Foreskin fibroblast (primary cell): ENCODE measurements at places on chromosomes 3 and 15.

DNA sequence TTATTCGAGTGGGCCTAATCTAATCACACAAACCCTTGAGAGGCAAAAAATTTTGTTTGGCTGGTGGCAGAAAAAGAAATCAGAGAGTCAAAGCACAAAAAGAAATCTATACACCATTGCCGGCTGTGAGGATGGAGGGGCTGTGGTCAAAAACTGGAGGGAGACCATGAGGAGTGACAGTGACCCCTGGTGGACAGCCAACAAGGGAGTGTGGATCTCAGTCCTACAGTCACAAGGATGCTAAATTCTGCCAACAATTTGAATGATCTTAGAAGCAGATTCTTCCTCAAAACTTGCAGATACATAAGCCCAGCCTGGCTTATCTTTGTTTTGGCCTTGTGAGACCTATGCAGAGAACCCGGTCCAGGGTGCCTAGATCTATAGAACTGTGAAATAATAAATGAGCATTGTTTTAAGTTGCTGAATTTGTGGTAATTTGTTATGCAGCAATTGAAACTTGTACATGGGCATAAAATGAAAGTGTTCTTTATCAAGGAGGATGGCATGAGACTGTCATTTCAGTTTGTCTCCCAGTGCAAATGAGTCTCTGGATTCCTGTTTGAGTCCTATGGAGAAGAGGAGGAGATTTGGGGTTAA is 103.0 kb upstream of the ARHGEF26 start:
- DNase-seq = peak; percentile 40

DNA sequence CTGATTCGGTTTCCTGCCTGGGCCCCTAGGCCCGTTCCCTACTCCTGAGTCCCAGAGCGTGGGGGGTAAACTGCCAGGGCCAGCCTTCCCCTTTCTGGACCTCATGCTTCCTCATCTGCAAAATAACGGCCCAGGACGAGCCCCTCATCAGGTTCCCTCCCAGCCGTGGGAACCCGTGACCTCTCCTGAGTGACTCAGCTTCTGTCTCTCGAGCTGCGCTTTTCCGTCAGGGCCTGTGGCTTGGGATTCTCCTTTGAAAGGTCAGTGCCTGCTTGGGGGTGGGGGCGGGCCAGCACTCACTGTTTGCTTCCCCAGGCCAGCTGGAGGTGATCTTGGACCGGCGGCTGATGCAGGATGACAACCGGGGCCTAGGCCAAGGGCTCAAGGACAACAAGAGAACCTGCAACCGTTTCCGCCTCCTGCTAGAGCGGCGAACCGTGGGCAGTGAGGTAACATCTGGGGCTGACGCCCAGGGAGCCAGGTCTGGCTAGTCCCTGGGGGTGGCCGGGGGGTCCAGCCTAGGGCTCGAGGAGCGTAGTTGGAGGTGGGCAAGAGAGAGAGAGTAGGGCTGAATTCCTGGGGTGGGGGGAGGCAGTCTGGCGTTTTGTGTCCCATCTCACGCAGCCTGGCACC is 12.8 kb downstream of the MAN2A2 start:
- DNase-seq = no peak

DNA sequence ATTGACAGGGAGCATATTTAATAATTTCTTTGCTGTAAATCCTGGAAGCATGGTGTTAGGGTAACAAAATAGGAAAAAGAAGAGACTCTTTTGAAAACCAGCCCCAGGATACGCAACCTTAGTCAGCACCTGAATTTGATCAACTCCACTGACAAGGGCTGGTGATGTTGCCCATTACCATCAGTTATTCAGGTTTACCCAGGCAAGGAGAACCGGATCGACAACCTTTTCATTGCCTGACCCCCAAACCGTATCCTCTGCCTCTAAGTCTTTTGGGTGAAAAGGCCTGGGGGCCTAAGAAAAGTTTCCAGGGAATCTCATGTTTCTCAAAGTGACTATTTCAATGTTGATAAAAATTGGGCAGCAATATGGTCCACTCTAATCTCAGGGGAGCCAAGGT is 313.3 kb downstream of the KBTBD8 start:
- no peak for DNase-seq

DNA sequence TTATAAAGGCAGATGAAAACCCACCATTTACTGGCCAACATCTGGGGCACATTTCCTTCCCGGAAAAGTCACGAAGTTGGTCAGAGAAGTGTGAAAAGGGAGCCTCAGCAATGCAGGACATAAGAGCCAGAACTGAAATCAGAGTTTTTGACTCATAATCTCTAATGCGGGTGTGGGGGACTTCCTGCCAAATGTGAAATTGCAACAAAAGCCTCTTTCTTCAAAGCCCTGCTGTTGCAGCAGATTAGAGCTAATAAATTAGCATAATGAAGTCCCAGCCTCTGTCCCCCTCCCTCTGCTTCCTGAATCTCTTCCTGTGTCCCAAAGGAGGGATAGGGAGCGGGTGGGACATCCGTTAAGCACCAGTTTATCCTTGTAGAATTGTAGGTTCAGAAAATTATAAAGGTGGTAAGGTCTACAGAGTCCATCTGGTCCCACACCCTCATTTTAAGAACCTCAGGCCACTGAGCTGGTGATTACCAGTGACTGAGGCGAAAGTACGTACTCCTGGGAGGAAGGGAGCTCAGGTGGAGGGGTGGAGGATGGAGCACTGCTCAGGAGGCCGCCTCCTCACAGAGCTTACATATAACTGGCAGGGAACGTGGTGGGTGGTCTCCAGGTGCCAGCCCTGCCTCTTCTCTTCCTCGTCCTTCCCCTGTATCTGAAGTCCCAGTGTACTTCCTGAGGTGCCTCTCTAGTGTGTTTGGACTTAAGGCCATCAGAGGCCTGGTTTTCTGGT is 35.0 kb downstream of the ST6GAL1 start:
- peak; percentile 61 for DNase-seq

GRCh38 chr3:97860364-97860763 is 38.6 kb downstream of the CRYBG3 start:
- no peak for DNase-seq

- DNase-seq = peak; percentile 44
Measured at GRCh38 chr3:14031271-14031670, 93.4 kb downstream of the CHCHD4 start.

GRCh38 chr3:161602475-161602874 is 105.9 kb downstream of the OTOL1 start:
- no peak for DNase-seq

- no peak for DNase-seq
Measured at GRCh38 chr15:26376243-26376642, 396.6 kb downstream of the GABRB3 start.

- peak; percentile 1 for DNase-seq
Measured at GRCh38 chr3:135109681-135110080, 314.6 kb downstream of the EPHB1 start.

DNA sequence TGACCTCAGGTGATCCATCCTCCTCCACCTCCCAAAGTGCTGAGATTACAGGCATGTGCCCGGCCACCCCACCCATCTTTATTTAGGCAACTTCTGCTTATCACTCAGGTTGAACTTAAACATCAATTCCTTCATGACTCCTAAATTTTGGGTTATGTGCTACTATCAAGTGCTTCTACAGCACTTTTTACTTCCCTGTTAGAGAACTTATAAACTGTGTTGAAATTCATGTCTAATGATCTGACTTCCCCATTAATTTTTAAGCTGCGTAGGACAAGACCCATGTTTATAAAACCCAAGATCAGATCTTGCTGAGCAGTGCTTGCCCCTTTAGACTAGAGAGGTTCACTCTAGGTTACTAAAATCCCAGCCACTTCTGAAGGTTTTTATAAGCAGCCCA is 266.2 kb upstream of the TPRG1 start:
- DNase-seq = no peak

- DNase-seq = peak; percentile 32
Measured at GRCh38 chr15:66879531-66880368, 177.7 kb downstream of the SMAD6 start.

DNA sequence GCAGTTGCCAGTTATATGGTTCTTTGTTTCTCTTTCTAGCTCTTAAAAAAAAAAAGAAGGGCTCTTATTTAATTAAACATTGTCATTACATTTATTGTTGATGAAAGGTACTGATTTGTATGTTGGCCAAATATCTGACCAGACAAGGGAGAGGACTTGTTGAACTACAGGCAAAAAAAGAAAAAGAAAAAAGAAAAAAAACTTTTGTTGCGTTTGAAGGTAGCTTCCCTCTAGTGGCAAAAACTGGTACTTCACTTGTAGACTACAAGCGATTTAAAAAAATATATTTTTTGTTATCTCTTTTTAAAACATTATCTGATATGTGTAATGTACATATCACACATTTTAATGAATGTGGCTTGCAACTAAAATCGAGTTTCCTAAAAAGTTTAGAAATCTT is 280.6 kb downstream of the ROBO2 start:
- DNase-seq = peak; percentile 23

DNA sequence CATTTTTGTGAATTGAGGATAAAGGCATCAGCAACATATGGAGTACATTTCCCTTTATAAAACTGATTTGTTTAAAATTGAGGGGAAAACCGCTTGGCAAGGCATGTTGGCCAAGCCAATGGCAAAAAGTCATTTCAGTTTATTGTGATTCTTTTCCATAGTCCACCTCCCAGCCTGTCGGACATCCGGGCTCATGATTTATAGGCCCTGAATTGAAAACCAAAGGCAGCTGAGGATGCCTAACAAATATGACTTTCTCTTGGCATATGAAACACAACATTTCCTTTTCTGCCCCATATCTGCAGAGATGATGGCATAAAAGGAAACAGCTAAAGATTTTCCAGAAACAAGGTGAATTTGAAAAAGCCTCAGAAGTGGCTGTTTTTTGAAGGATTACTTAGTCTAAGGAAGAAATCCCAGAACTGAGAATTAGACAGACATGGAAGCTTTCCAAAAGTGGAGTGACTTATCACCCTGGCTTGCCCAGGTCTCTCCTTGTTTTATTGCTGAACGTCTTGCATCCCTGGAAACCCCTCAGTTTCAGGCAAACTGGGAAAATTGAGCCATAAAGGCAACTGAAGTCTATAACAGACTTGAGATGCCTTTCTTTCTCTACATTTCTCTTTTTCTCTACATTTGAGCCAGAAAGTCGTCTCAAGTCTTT is 74.0 kb downstream of the COL8A1 start:
- no peak for DNase-seq

GRCh38 chr3:40109641-40110490 is 199.6 kb upstream of the EIF1B start:
- DNase-seq = peak; percentile 14

DNA sequence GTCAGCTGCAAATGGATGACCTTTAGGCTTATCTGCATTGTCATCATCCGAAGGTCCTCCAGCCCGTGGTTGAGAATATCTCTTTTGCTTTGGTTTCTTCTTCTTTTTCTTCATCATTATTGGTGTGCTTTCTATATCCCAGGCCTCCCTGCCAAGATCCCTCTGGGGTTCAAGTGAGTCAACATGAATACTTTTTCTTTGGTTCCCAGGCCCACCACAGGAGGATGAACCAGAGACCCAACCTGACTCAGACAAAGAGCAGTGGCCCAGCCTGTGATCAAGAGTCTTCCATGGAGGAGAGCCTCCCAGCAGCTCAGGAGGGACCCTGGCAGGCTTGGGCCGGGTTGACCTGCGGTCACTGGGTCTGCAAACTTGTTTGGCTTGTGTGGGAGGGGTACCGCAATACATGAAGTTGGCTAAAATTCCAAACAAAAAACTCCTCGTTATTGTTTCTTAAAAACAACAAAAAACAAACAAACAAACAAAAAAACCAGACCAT is 104.2 kb downstream of the MAP4 start:
- DNase-seq = no peak

- no peak for DNase-seq
Measured at GRCh38 chr3:31247850-31248562, 284.7 kb upstream of the STT3B start.

GRCh38 chr3:74501007-74501406 is 113.5 kb downstream of the CNTN3 start:
- no peak for DNase-seq

DNA sequence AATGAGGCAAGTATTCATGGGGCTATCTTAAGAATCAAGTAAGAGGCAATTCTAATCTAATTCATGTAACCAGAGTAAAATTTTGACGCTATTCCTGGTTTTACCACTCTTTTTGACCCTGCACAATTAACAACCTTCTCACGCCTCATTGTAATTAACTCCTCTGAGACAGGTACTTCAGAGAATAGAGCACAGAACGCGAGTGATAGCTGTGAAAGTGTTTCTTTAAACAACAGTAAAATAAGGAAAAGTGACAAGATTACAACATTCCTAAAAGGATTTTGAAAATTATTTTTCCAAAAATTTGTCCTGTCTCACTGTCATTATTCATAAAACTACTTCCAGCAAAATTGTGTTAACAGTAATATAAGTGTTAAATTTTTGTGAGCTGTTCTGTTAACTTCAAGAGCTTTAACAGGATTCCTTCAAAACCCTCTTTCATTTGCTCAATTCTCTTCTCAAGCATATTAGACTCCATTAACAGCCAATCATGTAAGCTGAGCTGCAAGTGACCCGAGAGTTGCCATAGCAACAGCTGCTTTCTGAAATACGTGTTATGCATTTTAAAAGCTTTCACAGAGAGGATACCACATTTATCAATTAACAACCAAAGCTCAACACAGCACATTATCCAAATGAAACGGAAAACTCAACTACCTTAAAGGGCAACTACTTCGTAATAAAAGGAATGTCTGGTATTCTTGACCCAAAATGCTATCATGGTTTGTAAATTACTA is 93.1 kb downstream of the STAG1 start:
- DNase-seq = peak; percentile 49

GRCh38 chr3:114953800-114954199 is 193.3 kb downstream of the ZBTB20 start:
- DNase-seq = no peak

DNA sequence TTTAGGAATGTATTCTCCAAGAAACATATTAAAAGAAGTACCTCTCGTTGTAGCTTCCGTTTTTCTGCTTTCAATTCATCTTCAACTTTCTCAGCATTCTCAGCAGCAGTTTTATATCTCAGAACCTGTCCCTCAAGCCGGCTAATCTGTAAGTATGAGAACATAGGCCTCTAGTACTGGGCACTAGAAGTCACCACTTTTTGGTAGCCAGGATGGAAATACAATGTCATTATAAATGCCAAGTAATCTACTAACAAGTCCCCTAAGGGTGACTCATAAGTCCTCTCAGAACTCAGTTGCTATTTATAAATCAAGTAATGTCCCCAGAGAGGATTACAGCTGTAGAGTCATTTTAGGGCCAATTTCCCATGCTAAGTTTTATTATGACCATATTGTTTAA is 61.1 kb downstream of the MLH1 start:
- DNase-seq = peak; percentile 55

DNA sequence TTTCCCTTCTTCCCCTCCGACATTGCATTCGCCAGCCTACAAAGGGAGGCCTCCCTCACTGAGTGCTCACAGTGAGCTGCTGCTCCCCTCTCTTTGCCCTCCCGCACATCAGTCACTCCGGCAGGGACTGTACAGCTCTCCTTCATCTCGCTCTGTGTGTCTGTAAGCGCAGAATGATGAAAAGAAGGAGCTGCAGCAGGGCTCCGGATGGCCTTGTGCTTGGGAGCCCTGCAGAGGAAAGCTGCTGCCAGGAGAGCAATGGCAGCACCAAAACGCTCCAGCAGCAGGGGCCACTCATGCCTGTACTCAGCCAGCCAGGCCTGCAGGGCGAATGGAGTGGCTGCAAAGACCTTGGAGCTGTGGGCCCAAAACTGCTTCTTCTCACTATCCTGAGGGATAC is 107.0 kb upstream of the NSMCE3 start:
- no peak for DNase-seq
